Stimulated activated CD8-positive, alpha-beta memory T cell treated with anti-CD3 and anti-CD28 coated beads, Interleukin-12 subunit alpha, Interleukin-12 subunit beta, amount 100 ng/mL, for 4 hours (primary cell): ENCODE measurements at places on chromosomes 3 and 15.

DNA sequence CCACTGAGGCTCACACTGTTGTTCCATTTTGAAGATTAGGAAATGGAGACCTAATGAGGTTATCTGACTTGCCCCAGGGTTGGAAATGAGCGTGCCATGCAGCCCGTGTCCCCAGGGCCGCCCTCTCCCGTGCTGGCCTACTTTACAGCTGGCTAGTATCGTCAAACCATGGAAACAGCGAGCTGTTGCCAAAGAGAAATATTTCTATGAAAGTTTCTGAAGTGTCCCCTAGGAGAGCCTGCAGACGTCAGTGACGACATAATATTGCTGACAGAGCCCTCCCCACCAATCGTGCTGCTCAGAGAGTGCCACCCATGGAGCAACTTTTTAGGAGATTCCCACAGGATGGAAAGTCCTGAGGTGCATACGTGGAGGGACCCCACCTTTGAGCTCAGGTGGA, 11.2 kb upstream of the FAM174B start:
- no peak for DNase-seq

GRCh38 chr3:62161371-62161770, 212.0 kb downstream of the FEZF2 start:
- no peak for DNase-seq

DNA sequence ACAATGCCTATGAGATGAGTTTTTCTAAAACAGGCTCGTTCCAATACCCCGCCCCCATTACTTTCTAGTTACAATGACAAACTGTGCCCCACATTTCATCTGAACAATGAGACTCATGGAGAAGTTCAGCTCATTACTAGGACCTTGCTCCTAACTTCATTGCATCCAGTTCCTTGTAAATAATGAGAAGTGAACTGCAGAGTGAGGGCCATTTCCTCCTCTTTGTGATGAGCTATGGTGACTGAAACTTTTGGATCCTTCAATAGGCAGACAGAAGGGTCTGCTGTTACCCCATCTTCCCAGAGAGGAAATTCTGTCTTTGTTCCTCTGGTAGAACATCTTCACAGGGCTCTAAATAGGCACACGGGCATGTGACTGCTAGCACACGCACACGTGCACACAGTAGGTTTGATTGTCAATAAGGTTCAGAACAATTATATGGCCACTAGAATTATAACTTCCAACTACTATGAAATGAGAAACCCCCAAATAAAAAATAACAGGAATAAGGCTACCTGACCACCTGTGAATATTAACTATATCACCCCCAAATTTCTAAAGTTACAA, 51.8 kb downstream of the SERP1 start:
- no peak for DNase-seq

DNA sequence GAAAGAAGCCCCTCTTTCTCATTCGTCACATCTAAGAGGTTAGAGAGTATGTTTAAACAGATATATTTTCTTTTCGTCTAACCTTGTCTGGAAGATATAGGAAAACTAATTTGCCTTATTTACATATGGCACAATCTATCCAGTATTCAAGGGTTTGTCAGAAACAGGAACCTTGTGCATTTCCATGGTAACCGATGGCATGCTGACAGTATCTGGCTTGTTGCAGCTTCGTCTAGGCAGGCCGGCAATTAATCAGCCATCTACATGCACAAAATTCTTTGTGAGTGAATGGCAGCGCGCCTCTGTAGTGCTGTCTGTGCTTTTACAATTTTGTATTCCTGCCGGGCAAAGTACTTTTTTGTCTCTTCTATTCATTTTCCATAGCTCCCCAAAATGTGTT, 294.0 kb upstream of the SOX2 start:
- no peak for DNase-seq

- DNase-seq, result no peak
Observed at GRCh38 chr3:33447958-33448357, 7.8 kb upstream of the UBP1 start.

DNA sequence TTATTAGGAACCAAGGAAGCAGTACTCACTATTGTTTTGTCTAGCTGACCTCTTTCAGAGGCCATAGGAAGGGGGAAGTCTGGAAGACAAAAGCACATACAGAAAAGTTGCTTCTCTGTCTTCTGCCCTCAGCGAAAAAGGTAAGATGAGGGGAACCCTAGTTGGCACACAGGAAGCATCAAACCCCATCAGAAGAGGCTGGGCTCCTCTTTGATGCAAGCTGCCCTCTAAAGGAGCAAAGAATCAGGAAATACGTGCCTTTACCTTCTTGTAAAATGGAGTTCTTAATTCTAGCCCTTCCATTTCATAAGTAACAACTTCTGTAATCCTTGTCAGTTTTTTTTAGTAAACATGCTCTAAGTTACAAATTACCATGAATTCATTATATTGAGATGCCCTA, 12.5 kb downstream of the SPINK8 start:
- no peak for DNase-seq

DNA sequence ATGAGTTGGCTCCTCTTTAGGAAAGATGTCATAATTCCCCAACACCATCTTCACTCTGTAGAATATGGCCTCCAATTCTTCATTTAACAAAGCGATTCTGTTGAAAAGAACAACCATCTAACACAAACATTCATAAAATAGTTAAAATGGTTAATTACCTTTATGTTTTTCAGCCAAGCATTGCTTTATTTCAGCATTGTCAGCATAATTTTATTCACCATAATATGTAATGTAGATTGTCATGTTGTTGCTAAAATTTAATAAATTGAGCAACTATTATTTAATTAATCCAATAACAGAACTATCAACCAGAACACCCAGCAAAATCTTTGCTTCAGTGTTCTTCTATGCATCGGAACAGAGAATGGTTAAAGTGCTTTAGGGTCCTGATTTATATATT, 46.2 kb upstream of the EPHA3 start:
- no peak for DNase-seq

DNA sequence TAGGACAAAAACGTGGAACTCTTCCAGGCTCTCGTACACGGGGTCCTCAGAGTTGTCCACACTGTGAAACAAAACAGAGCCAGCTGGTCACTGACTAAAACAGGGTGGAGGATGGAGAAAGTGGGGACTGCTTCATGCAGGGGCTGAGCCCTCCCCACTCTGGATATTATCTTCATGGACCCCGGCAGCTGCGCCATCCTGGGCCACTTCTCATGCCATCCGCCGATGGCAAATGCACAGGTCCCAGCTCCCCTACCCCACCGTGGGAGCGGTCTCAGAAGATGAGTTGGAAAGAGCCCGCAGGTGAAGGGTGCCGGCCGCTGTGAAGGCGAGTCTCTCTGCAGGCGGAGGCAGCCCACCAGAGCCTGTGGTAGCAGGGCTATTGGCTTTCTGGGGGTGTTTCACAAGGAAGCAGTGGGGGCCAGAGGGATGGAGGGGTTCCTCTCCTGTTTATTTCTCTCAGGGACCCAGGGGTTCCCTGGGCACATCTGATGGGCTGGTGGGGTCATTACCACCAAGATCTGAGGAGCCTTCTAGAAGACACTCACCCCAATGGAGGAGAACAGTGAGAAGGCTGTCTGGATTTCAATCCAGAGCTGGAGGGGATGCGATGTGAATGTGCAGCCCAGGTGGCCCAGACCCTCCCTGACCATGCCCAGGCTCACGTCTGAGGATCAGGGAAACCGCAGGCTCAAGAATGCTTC, 177.3 kb downstream of the KLF13 start:
- DNase-seq, result no peak

- DNase-seq, result no peak
Observed at GRCh38 chr3:141275973-141276372, 44.3 kb downstream of the PXYLP1 start.

DNA sequence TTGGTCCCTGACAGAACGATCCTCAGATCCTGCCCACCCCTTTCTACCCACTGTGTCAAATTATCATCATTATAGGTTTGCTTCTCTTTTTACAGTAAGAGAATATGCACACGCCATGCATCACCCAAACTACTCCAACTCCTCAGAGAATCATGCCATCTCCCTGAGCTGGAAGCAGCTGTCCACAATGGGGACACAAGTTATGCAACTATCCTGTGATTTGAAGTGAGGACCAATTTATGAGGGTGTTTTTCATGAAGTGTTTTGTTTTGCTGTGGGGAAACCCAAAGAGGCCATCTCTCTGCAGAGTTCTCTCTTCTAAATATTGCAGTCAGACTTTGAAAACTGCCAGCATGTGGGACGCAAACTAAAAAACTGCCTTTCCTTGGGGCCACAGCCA, 35.8 kb upstream of the TNFSF10 start:
- DNase-seq, result no peak

DNA sequence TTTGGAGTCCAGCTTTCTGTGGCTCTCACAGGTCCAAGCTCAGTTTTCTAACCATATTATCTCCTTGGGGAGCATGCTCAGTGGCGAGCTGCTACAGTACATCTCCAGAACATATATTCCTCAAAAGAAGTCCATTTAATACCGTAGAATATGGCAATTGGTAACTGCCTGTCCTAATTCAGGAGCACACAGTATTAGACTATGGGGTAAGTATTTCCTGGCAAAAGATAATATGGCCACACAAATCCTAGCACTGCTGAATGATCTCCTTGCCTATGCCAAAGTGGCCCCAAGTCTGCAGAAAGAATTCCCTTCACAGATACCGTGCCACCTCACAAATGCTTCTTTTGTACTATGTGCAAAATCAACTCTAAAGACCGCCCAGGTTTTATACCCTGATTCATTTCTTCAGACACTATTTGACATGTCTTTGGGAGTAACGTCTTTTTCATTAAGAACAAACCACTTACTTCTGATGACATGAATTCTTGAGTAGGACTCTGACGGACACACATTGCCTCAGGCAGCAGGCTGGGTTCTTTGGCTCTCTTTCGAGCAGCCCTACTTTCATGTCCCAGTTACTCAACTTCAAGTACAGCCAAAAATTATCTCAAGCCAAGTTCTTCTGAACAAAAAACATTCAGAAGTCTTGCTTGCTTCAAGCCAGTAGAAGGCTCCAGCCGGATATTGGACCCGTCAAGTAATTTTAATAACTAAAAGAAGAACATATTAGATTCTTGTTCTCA, 368.3 kb upstream of the DCBLD2 start:
- no peak for DNase-seq

DNA sequence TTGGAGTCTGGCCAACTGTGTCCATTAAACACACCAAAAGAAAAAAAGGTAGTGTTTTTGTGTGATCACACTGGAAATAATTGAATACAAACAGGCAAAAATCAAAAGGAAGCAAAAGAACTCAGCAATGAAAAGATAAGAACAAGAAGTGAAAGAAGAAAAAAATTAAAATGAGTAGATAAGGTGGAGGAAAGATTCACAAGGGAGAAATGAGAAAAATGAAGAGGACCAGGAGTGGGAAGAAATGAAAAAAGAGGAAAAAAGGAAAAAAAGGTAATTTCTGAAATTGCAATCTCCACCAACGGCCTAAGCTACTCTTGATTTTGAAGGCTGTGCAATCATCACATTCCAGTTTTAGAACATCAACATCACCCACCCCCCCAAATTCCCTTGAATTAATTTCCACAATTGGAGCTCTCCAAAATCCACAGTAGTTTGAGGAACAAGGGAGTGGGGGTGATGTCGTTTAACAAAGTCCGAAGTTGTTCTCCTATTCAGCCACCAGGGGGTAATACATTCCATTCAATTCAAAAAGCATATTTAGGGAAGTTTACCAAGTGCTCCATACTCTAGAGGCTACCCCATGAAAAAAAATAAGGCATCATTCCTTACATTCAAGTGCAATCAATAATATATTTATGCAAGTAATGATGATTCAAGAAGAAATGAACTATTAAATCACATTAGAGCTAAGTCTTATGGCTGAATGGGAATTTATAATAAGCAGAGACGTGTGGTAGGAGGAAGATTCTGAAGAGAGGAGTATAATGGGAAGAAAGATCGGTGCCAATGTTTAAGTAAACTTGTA, 37.4 kb downstream of the ZNF860 start:
- DNase-seq, result no peak

DNA sequence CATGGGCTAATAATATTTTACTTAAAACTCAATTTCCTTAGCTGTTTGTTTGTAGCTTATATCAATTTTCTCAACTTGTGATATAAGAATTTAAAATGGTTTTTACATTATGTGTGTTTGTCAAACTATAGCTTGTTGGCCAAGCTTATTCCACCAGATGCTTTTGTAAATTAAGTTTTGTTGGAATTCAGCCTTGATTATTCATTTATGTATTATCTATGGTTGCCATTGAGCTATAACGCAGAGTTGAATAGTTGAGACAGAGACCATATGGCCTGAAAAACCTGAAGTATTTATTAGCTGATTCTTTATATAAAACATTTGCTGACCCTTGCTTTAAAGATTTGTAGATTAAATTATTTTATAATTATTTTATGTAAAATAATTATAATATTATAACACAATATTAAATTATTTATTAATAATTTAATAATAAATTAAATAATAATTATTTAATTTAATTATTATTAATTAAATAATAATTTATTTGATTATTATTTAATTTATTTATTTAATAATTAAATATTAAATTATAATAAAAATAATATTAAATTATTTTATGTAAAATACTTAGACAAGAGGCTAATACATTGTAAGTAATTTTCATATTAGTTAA, 779.6 kb upstream of the NECTIN3 start:
- DNase-seq, result no peak

GRCh38 chr15:78623786-78624497, 3.1 kb upstream of the CHRNA3 start:
- DNase-seq, result no peak

DNA sequence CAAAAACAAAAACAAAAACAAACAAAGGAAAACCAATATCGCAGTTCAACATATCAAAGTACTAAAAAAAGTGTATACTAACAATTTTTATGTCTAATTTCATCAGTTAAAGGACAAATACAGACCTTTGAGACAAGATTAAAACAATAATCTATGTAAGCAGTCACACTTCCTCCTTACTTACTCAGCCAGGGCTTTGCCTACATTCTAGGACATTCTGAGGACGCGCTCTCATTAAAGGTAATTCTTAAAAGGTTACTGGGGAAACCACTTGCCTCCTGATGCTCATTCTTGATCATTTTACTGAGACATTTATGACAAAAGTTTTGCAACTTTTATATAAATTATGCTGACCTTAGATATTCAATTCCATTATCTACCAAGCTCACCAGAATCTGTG, 93.4 kb downstream of the CBLB start:
- DNase-seq, result no peak

DNA sequence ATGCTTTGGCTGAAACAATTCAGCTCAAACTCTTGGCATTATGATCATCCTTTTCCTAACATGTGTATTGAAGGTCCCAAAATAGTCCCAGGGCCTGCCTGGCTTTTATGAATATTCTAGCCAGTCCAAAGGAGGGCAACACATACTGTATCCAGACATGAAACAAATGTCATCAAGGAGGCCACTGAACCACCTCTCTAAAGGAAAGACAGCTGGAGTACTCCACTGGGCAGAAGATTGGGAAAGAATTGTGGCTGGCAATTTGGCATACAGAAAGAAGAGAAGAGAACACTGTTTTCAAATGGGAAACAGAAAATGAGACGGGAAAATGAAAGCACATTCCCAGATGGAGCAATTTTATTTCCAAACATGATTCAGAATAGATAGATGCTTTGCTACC, 80.6 kb downstream of the NCEH1 start:
- no peak for DNase-seq
